SJCRH30 (cell line): ENCODE measurements at places on chromosomes 12 and 14. TPM values are rescaled to one million over a fixed set of nuclear protein-coding genes. Genes with fewer than 3 reads are reported as not detected.
A peak's percentile ranks its signal among the peaks of the same experiment; 100 is the strongest.

- DNase-seq: no peak
These were observed 13.9 kb downstream of the CLECL1 start for GRCh38 chr12:9718968-9719367.

The TAS2R43 gene
- 0.63 and 0.97 TPM in 2 replicates for total RNA-seq

The LGR5 gene
- 5.1 and 6.4 TPM in 2 replicates for total RNA-seq

GRCh38 chr14:93683226-93683625, 105.1 kb downstream of the PRIMA1 start:
- DNase-seq: peak; percentile 73

The STAT6 gene
- total RNA-seq: 15.1 and 15.8 TPM in 2 replicates

The PLA2G1B gene
- not detected in 2 replicates for total RNA-seq

DNA sequence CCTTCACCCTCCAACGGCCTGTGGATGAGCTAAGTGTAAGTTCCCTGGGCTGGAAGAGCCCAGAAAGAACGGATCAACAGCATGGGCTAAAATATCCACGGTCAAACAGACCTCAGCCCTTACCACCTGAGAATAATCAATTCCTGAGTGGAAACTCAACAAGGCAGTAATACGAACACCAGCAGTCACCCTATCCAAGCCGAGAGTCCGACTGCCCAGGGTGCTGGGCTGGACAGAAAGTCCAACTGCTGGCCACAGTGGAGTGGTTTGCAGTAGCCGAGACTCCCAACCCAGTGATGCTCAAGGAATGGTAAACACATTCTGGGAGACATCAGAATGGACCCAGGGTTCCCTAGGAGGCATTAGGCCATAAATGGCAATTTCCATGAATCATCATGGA, 36.8 kb downstream of the ANO2 start:
- DNase-seq: no peak

DNA sequence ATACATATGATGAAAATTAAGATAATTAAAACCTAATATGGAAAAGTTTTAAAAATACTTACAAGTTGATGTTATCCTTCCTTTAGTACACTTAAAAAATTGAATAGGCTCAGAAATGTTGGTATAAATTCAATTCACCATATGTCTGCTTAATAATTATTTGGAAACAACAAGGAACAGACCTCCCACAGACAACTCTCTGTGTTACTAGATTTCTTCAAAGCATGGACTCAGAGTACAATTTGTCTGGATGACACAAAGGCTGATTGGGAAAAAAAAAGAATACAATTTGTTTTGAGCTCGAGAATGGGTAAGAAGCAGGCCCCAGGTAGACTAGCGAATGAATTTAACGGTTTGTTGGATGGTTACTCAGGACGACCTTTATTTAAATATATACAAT, 48.9 kb upstream of the BTG1 start:
- no peak for DNase-seq

The ASIC1 gene
- total RNA-seq: 7.5 and 8.9 TPM in 2 replicates

DNA sequence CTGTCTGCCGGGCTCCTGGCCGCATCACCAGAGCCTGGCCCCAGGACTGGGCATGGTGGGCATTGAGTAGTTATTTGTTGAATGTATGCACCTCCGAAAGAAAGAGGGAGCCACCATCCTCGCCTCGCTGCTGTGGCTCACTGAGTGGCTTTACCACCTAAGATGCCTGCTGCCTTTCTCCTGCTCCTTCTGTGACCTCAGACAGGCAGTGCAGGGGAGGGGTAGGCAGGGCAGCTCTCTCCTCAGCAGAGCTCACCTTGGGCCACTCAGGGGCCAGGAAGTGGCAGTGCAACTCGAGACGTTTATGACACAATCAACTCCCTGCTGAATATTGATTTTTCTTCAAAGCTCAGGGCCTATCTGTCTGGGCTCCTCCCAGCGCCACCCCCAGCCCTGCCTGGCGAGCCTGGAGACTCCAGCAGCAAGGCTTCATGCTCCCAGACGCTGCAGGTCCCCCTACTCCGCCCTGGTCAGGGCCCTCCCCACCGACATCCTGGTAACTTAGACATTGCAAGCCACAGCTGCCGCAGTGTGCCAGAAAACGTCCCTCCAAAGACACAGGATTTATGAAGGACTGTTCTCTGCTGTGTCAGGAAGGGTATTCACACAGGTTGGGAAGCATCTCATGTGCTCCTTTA, 84.3 kb upstream of the DIO3 start:
- no peak for DNase-seq

DNA sequence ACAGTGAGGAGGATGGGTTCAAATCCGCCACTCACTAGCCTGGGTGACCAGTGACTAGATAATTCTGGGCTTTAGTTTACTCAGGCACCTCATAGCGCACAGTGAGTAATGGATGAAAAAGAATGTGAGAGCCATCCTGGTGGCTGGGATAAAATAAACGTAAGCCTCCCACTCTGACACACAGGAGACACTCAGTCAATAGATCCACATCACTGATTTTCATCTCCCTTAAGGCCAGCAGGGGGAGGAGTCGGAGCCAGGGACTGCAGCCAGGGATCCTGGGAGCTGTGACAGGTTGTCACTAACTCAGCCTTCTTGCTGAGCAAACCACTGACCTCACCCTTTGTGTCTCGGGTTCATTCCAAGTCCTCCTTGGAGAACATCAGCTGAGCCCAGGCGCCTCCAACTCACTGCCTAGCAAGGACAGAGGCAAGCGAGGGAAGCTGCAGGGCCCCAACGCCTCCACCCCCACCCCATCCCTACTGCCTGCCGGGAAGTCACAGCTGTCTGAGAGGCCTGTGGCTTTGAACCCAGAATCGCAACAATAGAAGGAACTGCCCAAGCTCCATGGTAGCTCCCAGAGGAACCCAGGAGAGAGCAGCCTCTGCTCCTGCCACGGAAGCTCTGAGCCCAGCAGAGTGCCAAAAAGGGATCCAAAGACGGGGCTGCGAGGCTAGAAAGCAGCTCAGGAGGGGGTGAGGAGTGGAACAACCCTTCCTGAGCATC, 30.7 kb downstream of the PXN start:
- DNase-seq: peak; percentile 87

DNA sequence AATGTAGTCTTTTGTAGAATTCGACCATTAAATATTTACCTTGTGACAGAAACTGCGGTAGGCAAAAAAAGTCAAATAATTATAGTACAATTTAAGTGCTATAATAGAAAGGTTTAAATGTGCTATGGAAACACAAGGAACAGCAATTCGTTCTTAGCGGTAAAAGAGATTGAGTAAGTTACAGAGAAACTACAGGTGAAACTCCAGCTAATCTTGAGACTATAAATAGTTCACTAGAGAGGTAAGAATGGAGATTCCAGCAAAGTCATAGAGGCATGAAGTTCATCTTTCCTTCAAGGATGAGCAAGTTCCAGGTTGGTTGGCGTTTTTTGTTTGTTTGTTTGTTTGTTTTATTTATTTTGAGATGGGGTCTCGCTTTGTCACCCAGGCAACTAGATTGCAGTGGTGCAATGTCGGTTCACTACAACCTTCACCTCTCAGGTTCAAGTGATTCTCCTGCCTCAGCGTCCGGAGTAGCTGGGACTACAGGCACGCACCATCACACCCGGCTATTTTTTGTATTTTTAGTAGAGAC, 878 bp upstream of the R3HDM2 start:
- no peak for DNase-seq

GRCh38 chr12:57240066-57240921, 10.7 kb downstream of the STAC3 start:
- peak; percentile 100 for DNase-seq

DNA sequence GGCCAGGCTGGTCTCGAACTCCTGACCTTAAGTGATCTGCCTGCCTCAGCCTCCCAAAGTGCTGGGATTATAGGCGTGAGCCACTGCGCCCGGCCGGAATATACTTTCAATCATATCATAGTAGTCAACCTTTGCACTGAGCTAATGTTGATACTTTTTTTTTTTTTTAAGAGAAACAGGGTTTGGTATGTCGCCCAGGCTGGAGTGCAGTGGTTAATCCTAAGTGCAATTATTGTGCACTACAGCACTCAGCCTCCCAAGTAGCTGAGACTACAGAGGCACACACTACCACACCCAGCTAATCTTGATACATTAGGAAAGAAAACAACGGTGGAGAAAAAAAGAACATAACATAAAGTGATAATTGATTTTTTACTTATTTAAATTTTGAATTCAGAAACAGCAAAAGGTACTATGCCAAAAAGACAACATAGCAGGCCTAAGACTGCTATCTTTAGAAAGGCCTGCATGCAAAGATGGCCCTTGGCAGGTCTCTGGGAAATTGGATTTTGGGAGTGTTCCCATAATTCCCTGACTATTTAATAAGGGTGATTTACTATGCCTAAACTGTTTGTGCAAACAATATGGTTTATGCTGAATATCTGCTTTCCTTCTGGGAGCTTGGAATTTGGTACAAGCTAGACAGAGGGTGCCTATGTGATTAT, 15.5 kb downstream of the BTBD7 start:
- DNase-seq: no peak

GRCh38 chr12:99935608-99936007, 49.1 kb downstream of the ANKS1B start:
- DNase-seq: no peak

The GPD1 gene
- total RNA-seq: 0.23 and 0.24 TPM in 2 replicates

DNA sequence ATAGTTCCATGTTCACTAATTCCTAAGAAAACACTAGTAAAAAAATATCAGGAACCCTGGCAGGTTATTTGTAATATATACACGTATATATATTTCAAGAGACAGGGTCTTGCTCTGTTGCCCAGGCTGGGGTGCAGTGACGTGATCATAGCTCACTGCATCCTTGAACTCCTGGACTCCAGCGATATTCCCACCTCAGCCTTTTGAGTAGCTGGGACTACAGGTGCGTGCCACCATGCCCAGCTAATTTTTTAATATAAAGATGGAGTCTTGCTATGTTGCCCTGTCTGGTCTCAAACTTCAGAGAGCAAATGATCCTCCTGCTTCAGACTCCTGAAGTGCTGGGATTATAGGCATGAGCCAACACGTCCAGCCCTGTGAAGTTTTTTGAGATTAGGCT, 16.2 kb downstream of the GPRC5A start:
- no peak for DNase-seq

The SLCO1B1 gene
- not detected in 2 replicates for total RNA-seq

The BCL11B gene
- 1.7 and 2.2 TPM in 2 replicates for total RNA-seq

The PLCZ1 gene
- total RNA-seq: not detected in 2 replicates

- no peak for DNase-seq
These were observed 60.7 kb downstream of the MSRB3 start for GRCh38 chr12:65339161-65339560.

- no peak for DNase-seq
These were observed at the start of gene ALDH2 for GRCh38 chr12:111766608-111767361. TSS of gene ALDH2 (plus strand) at chr12:111766933. CDS start at chr12:111766983, 50 bp downstream.

- DNase-seq: no peak
These were observed 381.0 kb downstream of the NOVA1 start for GRCh38 chr14:26216786-26217185.

GRCh38 chr14:59429790-59430189, 35.4 kb downstream of the GPR135 start:
- no peak for DNase-seq

The TUNAR gene
- total RNA-seq: not detected in 2 replicates

The IAPP gene
- total RNA-seq: not detected in 2 replicates

- no peak for DNase-seq
These were observed 89.8 kb downstream of the RERG start for GRCh38 chr12:15131431-15131830.

The VDR gene
- total RNA-seq: 0.10 TPM in 1 of 2 replicates, not detected in the other

DNA sequence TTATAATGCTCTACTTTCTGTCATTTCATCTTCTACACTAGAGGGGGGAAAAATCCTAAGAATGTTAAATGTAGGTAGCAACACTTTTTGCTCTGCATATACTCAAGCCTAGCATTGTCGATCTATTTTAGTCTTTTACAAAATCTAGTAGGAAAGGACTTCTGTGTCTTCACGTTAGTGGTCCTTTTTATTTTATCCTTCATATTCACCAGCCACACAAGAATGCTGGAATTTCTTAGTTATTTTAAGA, 253.0 kb upstream of the FLRT2 start:
- DNase-seq: no peak

The ATN1 gene
- 13.2 and 14.2 TPM in 2 replicates for total RNA-seq

- peak; percentile 84 for DNase-seq
These were observed 87.2 kb downstream of the NINJ2 start for GRCh38 chr12:575948-576614.

GRCh38 chr14:73428353-73428824, 30.0 kb downstream of the NUMB start:
- DNase-seq: no peak

DNA sequence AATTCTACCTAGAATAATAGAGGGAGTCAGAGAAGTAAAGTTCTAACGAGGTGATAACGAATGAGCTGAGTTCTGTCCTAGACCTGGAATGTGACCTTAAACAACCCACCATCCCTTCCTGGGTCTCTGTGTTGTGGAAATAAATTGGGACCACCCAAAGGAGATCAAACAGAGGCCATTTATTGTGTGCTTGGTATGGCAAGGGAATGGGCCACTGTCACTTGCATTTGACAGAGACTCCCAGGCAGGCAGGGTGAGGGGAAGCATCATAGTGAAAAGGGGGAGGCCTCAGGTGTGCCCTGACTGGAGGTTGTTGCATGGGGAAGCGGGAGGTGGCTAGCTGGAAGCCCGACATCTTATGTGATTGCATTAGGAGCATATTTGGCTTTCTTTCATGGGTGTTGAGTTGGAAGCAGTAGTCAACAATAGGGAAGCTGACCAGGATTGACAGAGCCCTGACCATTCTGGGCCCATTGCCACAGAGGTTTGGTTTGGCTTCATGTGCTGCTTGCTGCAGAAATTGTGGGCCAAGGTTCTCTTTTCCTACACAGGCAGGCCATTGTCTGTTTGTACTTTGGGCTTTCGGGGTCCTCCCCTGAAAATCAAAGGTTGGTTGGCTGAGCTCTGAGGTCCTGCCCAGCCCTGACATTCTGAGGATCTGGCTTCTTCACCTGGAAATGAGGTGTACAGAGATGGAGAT, 17.6 kb upstream of the FAM181A start:
- DNase-seq: no peak

- no peak for DNase-seq
These were observed 10.4 kb downstream of the SERPINA1 start for GRCh38 chr14:94377866-94378470.

The TOMM20L gene
- total RNA-seq: not detected in 2 replicates

The RPL10L gene
- not detected in 2 replicates for total RNA-seq

DNA sequence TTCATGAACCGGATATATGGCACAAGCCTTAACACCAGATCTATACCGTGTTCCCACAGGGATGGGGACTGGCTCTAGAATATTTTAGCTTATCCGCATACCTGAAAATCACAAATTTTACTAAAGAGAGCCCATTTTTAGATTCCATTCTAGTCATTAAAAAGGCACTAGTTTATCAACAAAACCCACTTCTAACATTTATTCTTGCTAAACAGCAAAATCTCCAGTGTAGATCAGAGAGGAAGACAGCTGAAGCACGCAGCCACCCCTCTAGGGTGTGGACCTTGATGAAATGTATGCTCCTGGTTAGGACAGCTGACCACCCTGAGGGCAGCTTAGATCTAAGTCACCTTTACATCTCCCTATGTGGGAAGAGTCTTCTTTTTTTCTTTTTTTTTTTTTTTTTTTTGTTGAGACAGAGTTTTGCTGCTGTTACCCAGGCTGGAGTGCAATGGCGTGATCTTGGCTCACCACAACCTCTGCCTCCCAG, 62.4 kb downstream of the EID3 start:
- DNase-seq: peak; percentile 21

The AICDA gene
- total RNA-seq: not detected in 2 replicates

- peak; percentile 65 for DNase-seq
These were observed 283.5 kb downstream of the KSR2 start for GRCh38 chr12:117685110-117685926.
